ENCODE measurements at places on chromosomes 11 and 22.

DNA sequence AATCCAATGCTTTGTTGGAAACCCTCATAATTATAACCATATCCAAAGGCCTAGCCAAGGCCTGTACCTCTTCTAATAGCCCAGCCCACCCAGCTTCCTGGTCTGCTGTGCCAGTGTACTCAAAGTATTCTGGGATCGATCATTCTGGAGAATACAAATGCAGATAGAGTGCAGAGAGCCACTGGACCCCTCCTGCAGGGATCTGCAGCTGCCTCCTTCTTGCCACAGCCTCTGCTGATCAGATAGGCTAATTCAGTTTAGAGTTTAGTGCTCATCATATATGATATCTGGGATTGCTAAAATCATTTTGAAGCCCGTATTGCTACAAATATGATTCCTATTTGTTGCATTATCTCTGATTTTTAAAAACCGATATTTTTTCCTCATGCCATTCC, 17.5 kb downstream of the CASP5 start:
- no peak for DNase-seq

- no peak for DNase-seq
Measured at GRCh38 chr11:128187835-128188234, 399.5 kb downstream of the ETS1 start.

DNA sequence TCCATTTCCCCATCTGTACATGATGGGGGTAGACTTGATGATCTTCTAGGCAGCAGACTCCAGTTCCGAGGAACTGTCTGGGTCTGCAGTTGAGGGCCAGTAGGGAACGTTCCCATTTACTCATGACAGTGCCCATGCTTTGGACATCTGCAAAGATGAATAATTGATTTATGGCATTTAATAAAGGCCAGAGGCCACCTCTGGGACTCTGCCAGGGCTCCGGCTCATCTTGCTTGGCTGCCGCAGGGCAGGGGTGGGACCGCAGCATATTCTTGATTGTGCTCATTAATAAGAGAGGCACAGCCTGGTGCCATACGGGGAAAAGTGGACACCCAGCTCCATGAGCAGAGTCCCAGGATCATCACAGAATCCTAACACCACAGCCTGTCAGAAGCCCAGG, 28.1 kb upstream of the KLHL35 start:
- DNase-seq, result no peak

DNA sequence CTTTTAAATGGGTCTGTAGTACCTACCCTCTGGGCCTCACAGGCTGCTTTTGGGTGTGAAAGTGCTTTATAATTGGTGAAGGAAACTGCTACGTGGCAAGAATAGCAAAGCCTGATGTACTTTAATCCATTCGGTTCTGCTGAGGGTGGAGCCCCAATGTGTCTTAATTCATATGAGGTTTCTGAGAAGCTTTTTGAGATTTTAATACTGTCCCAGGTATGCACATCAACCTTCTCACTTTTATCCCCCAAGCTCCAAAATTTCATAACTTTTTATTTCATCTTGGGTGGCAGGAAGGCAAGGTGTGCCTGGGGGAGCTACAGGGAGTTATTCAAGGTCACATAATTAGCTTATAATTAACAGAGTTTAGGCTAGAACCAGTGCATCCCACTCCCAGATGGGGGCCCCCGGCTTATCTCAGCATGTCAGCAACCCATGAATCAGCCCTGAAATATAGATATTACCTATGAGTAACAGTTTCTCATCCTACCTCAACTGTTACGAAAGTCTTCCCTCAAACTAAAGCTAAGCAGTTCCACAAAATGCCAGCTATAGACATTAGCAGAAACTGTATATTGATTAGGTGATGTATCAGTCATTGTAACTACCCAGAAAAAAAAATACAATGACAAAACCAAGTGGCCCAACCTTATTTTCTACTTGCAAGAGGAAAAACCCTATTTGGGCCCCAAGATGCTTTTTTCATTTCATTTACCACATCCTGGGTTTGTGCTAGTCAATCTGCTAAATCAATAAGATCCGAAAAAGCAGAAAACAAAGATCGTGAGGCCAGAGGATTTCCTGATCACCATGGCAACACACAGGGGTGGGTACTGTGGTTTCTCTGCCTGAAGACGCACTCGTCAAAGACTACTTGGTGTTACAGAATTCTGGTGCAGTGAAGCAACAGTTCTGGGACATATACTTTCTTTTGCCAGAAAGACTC, 26.7 kb downstream of the CD44 start:
- no peak for DNase-seq

GRCh38 chr11:131418189-131418588, 47.8 kb downstream of the NTM start:
- DNase-seq, result no peak
